ENCODE measurements at places on chromosomes 6 and 20. TPM values are rescaled to one million over a fixed set of nuclear protein-coding genes. Genes with fewer than 3 reads are reported as not detected.

- no peak for DNase-seq
These were observed 45.2 kb downstream of the PLCG1 start for GRCh38 chr20:41182296-41183212.

DNA sequence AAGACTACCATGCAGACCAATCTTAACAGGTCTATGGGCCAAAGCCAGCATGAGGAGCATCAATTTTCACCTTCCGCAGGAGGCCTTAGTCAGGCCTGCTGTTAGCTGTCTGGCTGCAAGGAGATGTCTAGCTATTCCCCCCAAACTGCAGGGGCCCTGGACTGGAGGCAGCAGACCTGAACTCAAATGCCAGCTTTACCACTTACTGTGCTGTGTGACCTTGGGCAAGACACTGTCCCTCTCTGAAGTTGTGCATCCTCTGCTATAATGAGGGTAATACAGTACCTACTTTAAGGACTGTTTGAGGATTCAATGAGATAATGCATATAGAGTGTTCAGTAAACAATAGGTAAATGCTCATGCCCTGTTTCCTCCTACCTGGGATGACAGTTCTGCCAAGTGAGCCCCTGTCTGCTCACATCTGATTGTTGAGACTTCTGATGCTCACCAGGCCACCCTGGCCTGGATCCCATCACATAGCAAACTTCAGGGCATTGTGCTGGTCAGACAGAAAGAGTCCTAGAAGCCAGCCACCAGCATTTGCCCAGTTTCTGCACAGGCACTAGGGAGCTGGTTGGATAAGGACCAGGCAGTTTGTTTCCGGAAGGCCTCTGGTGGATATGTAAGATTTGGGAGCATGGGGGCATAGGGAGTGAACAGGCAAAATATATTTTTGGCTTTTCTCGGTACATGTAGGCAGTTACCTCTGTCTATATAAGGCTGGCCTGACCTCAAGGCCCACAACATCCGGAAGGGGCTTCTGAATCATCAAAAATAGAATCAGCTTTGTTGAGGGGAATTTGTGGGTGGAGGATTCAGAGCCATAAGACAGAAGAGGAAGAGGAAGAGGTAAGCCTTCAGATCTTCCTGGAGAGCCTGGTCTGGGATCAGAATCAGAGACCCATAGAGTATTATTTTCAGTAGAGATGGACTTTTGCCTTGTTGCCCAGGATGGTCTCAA lies 2.3 kb upstream of the OCSTAMP start:
- DNase-seq = peak; percentile 64

The SLC44A4 gene
- total RNA-seq = 1.0 TPM

DNA sequence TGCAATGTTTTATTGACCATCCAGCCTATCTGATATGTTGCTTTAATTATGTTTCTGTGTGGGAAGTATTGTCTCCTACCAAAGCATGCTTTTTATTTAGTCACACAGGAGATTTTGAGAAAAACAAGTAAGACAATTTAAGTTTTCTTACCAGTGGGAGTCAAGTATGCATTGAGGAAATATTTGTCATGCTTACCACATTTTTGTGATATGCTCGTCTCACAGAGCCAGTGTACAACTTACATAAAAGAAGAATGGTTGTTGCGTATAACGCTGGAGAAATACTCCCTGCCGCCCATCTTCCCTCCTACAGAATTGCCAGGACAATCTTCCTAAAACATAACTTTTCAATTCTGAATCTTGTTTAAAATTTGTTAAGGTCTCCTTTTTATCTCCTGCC lies 37.1 kb upstream of the FILIP1 start:
- no peak for DNase-seq

The PAK5 gene
- not detected for total RNA-seq

DNA sequence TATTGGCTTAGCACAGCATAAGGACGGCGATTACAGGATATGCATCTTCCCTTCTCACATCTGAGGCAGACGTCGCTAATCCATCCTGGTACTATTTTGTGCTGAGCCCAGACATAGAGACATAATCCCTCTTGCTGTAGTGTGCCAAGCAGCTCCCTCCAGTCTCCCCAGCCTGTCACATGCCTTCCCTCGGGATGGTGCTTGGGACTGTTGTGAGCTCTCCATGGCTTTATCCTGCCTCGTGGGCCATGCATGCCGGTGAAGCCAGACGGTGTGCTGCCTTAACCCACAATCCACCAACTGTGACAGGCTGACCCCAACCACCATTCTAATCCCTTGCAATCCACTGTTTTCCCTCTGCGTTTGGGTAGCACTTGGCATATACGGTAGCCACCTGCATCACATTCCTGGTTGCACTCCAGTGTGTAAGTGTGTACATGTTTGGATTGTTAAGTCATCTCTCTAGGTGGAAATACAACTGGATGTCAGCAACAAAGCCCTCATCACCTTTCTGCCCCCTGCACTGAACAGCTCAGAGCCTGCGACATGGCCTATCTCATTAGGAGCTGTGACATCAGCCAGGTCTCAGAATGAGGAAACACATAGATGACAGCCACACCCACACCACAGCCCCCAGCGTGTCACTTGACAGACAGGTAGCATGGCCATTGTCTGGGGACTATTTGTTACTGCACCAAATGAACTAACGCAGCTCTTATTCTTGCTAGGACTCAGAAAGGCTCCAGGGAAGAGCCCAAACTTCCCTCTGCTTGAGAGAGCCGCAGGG lies 374.8 kb upstream of the CDH4 start:
- DNase-seq = no peak

- no peak for DNase-seq
These were observed 5.8 kb upstream of the IRAK1BP1 start for GRCh38 chr6:78861509-78861908.

The NRSN1 gene
- total RNA-seq = not detected

All from CD4-positive, CD25-positive, alpha-beta regulatory T cell (primary cell).